ENCODE measurements at places on chromosomes 2 and 18. TPM values are rescaled to one million over a fixed set of nuclear protein-coding genes. Genes with fewer than 3 reads are reported as not detected.

DNA sequence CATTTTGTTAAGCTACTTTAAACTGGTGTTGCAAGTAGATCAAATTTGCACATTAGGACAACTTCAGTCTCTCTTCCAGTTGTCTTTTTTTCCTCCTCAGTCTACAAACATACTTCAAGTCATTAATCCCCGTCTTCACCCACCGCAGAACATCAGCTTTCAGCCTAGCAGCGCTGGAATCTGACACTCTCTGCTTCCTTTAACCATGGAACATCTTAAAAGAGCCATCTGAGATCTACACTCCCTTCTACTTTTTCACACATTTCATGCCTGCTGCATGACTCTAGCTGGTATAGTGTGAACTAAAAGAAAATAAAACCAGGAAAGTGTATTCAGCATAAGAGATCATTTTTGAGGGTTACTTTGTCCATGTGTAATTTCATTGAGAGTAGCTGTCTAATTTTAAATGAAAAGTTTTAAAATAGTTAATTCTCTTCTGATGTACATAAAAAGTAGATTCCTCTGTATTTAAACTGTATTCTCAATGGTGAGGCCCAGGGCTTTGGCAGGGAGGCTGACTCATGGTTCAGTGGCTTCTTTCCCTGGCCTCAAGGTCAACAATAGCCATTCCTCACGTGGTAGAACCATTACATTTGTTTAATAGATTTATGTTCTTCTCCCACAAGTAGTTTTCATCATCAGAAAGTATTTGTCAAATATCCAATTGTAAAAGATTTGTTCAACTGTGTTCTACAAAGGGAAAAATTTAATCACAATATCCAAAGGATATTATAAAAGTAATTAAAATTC lies 16.5 kb downstream of the SGPP2 start:
- DNase-seq = no peak

- DNase-seq = no peak
Measured at GRCh38 chr2:64482765-64483504, 29.0 kb downstream of the LGALSL start.

GRCh38 chr2:42167458-42167857 lies 1.7 kb upstream of the EML4 start:
- DNase-seq = no peak

DNA sequence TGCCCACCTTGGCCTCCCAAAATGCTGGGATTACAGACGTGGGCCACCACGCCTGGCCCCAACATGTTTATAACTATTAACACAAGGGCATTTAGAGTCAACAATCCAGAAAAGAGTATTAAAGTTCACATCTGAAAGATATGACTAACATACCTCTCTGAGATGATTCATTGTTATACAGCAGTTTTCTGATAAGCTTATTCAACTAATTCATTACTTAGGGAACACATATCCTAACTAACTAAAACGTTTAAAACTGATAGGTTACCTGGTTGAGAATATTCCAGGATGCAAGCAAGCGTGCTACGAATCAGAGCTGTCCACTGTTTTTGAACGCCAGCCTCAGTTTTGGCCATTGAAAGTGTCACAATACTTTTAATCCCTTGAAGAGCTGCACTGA lies 34.0 kb upstream of the STRN start:
- DNase-seq = no peak

GRCh38 chr2:65608916-65609315 lies 176.5 kb upstream of the SPRED2 start:
- DNase-seq = no peak

GRCh38 chr2:58137221-58137620 lies 90.6 kb downstream of the VRK2 start:
- DNase-seq = no peak

Gene PRSS56
- total RNA-seq = not detected

Gene COL4A4
- total RNA-seq = not detected

- no peak for DNase-seq
Measured at GRCh38 chr2:167551416-167551815, 663.1 kb downstream of the XIRP2 start.

Gene GPR75
- 2.4 TPM for total RNA-seq

DNA sequence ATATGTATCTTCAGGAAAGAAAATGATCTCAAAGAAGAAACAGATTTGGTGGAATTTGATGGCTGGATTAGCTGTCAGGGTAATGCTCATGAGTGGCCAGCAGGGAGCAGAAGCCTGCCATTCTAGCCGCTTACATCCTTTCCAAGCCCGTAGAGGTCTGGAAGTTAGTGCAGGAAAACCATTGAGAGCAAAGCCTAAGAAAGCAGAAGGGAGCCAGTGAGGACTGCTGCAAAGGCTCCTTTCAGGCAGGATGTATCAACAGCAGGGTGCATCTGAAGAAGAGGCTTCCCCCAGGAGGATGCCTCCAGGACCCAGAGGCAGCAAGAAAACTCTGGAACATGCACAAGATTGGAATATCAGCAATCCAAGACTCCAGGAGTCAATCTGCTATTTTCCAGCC lies 22.9 kb upstream of the LBH start:
- no peak for DNase-seq

- no peak for DNase-seq
Measured at GRCh38 chr2:187617905-187618304, 63.7 kb upstream of the TFPI start.

GRCh38 chr2:196335221-196335634 lies 163.8 kb upstream of the STK17B start:
- no peak for DNase-seq

GRCh38 chr2:111190816-111191540 lies 70.3 kb downstream of the BCL2L11 start:
- no peak for DNase-seq

DNA sequence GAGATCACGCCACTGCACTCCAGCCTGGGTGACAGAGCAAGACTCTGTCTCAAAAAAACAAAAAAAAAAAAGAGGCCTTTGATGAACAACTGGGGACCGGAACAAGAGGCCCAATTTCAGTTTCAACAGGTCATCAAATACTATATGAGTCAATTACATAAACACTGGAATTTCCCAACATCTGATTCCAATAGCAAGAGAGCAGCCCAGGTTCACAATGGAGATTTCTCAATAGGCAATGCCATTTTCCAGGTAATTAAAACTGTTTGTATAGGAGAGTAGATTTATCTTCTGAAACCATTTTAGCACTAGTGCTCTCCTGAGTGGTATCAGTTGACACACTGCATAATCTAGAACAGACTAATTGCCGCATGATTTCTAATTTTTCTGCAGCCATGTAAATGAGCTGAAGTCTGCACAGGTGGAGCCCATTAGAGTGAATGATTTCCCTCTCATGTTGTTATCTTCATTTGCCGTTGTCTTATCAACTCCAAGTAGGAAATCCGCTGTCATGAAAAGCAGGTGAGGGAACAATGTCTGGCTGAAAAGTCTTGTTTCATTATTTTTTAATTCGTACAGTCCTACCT lies 264.1 kb upstream of the MEIS1 start:
- DNase-seq = no peak

DNA sequence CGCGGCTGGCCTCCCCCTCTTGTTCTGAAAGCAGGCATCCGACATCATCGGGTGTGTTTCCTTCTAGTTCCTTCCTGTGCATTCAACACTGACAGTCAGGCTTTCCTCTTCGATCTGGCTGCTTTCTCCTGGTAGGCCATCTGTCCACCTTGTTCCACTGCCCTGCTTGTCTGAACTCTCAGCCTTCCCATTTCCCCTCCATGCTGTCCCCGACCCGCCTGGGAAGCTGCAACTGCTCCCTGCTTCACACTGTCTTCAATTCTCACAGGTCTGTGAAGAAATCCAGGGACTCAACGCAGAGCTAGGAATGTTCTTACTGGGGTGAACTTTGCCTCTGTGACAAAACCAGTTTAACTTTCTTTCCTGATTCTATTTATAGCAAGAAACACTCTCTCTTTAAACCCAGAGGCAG lies 43.0 kb downstream of the KIF3C start:
- no peak for DNase-seq

DNA sequence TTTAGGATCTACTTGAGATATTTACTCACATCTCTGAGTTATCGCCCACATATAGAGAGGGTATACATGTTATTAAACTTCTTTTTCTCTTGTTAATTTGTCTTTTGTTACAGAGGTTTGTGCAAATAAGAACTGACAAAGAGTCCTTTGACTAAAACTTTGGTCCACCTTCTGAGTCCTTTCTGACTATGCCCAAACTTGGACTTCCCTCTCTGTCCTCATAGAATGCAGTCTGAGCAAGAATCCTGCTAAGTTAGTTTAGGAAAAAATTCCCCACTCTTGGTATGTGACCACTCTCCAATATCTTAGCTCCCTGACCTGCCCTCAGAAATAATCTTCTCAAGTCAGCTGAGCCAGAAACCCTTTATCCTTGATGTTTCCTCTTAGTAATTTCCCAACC lies 257.5 kb upstream of the REG3G start:
- no peak for DNase-seq

GRCh38 chr2:190545093-190545492 lies 10.6 kb upstream of the NEMP2 start:
- no peak for DNase-seq

DNA sequence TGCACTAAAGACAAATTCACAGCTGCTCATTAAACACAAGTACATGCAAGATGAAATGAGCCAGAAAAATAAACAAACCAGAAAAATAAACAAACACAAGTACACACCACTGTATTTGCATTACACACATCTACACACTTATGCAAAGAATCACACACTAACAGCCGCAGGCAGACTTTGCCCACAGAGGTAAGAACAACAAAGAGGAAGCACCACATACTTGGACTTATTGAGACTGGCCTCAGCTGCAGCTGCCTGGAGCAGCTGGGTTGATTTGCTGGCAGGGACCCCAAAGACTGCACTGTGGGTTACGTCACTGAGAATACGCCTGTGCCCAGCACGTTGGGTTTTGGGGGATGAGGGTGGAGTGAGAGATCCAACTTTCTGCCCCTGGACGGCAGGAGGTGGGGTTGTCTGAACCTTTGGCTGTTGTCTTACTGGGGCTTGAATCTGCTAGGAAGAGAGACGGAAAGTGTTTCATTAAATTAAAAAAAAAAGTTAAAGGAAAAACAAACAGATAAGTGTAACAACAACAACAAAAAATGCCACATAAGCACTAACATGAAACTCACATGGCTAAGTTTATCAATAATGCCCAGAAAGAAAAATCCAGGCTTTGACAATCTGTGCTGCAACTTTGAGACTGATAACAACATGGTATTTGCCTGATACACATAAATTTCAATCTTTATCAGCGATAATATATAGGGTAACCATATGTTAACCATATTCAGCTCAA lies 71.9 kb upstream of the NFU1 start:
- DNase-seq = no peak

DNA sequence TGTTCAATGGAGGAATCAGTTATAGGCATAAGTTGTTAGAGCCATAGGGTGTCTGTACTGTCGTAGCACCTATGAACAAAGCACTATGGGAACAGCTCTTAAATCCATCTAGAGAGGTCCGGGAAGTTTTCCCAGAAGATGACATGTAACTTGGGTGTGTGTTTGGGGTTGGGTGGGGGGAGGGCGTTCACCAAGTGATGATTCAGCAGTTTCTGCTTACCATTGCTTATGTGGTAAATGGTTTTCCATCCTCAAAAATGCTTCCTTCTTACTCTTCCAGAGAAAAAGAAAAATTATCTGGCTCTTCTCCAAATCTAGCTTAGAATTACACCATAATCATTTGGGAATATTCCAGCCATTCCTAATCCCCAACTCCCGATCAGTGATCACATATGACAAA lies 361.1 kb upstream of the ZNF521 start:
- no peak for DNase-seq

Gene SERPINB7
- total RNA-seq = not detected

DNA sequence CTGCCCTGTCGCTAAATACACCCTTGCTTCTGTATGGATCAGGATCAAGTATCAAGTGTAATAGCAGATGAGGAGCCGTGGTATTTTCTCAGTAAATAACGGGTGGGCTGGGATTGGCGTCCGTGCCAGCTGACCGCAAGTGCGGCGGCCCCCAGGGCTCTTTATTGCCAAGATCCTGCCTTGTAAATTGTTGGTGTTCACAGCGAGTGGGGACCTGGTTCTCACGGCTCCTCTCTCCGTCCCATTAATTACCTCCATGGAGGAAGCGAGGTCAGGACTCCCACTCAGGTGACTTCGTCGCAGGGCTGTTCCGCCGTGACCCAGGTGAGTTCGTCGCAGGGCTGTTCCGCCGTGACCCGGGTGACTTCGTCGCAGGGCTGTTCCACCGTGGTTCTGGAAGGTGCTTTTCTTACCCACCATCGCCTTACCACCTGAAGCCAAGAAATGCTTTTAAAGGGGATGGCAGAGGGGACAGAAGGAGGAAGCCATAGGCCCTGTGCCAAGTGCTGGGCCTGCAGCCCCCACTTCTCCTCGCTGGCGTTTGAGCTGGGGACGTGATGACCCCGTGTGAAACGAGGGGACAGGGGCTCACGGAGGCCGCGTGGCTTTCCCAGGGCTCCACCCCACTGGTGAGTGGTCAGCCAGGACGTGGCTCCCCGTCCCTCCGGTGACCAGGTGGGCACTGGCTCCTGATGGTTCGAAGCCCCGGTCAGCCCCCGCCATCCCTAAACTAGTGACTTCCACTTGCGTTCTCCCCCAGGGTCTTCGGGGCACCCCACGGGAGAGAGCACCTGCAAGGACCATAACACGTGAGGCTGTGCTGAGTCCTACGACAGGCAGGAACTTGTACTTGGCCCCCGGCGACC lies 118.4 kb downstream of the TWIST2 start:
- no peak for DNase-seq

DNA sequence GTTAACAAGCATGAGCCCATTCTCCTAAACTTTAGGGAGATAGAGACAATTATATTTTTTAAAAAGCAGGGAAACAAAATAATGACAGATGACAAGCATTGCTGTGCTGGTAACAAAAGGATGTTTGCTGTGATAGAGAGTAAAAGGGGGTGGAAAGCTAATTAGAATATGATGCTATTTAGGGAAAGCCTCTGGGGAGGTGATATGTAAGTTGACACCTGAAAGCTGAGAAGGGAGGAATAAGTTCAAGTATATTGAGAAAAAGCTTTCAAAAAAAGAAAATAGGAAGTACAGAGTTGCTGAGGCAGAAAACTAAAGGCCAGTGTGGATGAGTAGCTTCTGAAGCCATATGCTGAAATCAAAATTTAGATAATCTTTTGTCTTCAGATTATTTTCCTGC lies 565.2 kb upstream of the NRXN1 start:
- no peak for DNase-seq

DNA sequence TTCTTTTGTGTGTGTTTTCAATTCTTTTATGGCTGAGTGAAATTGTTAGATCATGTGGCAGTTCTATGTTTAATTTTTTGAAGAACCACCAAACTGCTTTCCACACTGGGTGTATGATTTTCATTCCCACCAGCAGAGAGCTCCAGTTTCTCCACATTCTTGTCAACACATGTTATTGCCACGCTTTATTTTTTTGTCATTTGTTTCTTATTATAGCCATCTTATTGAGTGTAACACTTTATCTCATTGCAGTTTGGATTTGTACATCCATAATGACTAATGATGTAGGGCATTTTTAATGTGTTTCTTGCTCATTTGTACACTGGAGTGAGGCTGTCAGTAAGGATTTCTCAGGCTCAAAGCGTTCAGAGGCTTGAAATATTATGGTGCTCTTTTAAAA lies 184.2 kb downstream of the PIEZO2 start:
- no peak for DNase-seq

All from activated T-helper 2 cell treated with anti-CD3 and anti-CD28 coated beads, Interferon-gamma antibody, Interleukin-2, Interleukin-4, amounts not matched to agents 10 μg/mL and 5 μg/mL and 100 μg/mL, durations not matched to agents 14 hours and 24 hours and 36 hours (primary cell).